ENCODE measurements at places on chromosomes 7 and 10.

GRCh38 chr7:107993891-107994291 lies 9.1 kb downstream of the LAMB1 start:
- DNase-seq, result no peak

GRCh38 chr10:51012073-51012472 lies 62.2 kb upstream of the PRKG1 start:
- DNase-seq, result no peak

- no peak for DNase-seq
These were observed 131.8 kb downstream of the TES start for GRCh38 chr7:116342125-116342524.

DNA sequence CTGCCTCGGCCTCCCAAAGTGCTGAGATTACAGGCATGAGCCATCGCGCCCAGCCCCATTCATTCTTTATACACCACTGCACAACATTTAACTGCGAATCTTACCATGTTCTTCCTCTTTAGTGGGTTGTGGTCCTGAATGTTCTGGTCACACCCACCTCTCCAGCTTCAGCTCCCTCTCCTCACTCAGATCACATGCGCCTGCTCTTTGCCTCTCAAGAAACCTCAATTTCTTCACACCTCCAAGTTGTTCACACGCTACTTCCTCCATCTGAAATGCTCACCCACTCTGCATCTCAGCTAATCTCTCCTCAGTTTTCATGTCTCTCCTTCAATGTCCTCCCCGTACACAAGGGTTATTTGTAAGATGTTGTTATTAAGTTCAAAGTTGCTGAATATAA lies 2.4 kb upstream of the PRR15 start:
- no peak for DNase-seq

DNA sequence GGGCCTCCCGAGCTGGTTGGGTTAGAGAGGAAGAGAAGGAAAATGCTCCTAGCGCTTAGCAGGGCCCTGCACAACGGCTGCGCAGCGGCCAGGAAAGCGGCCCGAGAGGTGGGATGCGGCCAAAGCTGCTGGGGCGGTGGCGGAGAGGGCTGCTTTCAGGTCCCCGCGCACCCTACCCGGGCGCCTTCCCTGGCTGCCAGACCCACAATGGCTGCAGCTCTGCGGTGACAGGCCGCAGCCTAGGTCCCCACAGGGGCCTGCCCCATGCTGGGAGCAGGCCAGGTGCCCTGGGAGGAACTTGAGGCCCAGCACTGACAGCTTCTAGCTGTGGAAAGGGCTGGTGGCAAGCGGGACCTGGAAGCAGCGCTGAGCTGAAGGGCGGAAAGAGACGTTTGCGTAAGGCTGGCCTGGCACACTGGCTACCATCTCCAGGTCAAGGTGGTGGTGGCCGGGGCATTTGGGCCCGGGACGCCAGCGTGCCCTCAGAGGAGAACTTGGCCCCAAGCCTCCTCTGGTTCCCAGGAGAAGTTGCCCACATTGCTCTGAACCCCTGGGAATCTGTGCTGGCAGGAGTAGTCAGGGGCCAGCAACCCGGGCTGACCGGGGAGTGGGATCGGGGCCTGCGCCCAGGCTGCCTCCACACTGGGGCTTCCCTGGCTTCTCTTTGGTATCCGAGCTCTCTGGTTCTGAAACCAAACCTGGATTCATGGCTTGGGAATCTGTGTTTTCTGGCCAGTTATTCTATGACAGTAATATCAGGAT lies 72.9 kb upstream of the ZNF804B start:
- DNase-seq, result no peak

DNA sequence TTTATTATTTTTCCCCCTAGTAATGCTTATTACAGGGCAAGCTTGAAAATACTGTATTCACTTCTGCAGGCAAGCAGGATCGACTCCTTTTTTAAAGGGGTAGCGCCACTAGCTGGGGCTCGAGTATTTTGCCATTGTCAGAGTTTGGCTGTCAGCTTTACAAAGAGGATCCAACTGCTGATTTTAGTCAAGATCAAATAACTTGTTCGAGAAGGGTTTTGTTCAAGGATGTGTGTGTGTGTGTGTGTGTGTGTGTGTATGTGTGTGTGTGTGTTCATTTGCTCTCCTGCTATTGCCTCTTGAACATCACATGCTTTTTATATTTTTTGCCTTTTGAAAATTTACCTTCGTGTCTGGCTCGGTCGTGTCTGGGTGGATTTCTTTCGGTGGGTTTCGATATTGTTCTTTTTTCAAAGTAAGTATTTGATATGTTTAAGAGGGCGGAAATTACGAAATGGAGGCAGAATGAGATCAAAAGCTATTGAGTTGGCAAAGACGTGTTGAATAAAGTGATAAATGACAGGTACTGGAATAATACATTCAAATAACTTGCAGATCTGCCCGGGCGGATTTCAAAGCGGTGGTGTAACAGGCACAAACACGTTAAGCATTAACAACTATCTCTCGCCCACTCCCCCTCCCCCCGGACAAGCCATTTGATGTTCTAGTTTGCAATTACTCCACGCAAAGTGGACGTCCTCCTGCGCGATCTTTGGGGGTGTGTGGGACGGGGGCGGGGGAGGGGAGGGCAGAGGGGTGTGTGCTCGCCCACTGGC lies 1.1 kb downstream of the ARID5B start:
- peak; percentile 80 for DNase-seq

GRCh38 chr7:84236398-84236797 lies 41.8 kb upstream of the SEMA3A start:
- DNase-seq, result no peak

- DNase-seq, result no peak
These were observed 68.8 kb upstream of the PITRM1 start for GRCh38 chr10:3241274-3241921.

DNA sequence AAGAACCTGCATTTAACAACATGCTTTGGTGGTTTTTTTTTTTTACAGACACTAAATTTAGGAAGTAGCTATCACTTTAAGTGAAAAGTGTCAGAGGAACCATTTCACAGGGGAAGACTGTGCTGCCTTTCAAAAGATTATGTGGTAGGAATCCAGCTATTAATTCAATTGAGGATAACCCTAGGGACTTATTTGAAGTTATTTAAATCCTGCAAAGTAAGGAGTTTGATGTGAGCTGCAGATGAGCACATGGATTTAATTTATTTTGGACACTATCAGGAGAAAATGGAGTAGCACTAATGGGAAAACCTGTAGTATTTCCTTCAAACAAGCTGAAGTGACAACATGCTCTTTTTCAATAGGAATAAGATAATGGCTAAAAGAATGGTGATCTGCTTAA lies 419.8 kb downstream of the ANKRD7 start:
- no peak for DNase-seq

DNA sequence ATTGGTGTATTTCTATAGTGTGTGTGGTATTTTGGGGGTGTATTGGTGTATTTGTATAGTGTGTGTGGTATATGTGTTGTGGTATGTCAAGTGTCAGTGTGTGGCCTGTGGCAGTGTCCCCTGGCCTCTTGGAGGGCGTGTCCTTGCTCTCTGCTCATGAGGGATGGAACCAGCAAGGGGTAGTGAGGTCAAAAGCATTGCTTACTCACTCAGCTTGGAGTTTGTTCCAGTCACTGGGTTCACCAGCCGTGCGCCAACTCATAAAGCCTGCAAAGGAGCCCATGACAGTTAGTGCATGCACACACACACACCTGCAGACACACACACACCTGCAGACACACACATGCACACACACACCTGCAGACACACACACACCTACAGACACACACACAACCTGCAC lies 4.3 kb upstream of the TRPV6 start:
- DNase-seq, result no peak

GRCh38 chr7:43952028-43952427 lies 25.8 kb downstream of the UBE2D4 start:
- no peak for DNase-seq

DNA sequence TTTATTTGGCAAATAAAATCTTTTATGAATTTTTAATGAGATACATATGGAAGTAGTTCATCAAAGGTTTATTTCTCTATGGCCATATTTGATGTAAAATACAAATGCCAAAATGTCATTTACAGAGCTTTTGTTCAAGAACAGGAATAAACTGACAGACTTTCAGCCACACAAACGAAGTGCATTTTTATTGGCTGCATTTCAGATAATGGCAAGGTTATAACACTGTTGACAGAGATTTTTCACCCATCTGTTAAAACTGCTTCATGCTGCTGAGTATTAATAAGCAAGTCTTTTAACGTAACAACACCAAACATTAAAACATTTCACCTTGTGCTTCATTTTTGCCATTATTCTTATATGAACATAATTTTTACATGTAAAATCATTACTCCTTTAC lies 254.4 kb downstream of the ANKRD7 start:
- DNase-seq, result no peak

DNA sequence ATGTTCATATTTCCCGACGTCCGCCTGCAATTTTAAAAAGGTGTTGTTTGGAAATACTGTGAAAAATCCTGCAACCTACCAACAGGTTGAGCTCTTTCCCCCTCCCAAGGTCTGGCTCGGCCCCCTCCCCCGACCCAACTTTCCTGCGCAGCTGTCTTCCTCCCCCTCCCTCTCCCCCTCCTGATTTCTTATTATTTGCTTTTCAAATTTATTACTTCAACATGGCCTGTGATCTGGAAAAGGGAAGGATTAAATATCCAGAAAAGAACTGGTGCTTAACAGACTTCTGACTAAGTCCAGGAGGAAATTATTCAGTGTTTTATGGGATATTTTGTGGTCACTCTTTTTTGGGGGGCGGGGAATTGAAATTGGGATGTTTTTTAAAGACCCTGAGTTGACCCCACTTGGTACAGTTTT lies 2.4 kb downstream of the ARID5B start:
- DNase-seq, result no peak

DNA sequence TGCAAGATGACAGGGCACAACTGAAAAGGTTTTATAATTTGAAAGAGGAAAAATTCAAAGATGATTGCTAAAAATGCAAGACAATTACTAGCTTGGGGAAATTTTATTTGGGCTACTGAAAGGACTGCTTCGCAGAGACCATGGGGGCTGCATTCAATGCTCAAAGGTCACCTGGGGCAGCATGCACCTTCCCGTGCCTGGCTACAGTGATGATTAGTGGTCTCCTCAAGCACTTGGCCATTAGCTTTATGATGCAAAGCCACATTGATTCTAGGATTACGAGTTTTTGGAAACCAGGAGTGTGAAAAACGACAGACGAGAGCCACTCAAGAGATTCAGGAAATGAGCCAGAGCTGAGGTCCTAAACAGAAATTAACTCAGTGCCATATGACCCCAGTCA lies 764.6 kb downstream of the PHTF2 start:
- DNase-seq, result no peak
